ENCODE measurements at places on chromosomes 3 and 15.

DNA sequence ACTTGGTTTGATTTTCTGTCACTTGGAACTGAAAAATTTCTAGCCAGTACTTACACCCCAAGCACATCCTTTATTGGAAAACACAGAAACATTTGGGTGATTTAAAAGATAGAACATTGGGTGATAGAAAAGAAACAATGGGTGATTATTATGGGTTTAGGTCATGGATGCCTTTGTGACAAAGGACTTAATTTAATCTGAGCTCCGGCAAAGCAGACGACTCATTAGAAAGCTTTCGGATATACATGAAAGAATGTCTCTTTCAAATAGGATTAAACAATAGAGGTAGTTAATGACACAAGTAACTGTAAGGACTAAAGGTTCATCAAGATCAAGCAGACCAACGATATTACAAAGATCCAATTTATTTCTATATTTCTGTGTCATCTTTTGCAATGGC, 37.3 kb upstream of the CNTN4 start:
- H3K27me3 ChIP-seq, result no peaks in the 10 kb centered on the region
- H3K4me1 ChIP-seq, result no peaks in the 10 kb centered on the region
- no peak overlapping the region for H3K4me3 ChIP-seq
- no peaks in the 10 kb centered on the region for H3K36me3 ChIP-seq

DNA sequence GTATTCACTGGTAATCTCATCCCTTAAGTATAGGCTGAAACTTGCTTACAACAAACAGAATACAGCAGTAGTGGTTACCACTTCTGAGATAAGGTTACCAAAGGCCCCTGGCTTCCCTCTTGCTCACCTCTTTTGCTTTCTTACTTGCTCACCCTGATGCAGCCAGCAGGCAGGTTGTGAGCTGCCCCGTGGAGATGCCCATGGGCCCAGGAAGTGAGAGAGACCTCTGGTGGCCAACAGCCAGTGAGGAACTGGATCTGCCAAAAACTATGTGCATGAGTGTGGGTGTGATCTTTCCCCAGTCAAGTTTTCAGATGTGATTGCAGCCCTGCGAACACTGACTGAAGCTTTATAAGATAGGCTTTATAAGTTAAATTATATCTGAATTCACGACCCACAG, 48.7 kb downstream of the NMNAT3 start:
- no peak overlapping the region for H3K27ac ChIP-seq
- DNase-seq, result no peak
- H3K27me3 ChIP-seq, result no peaks in the 10 kb centered on the region
- H3K4me3 ChIP-seq, result no peak overlapping the region

DNA sequence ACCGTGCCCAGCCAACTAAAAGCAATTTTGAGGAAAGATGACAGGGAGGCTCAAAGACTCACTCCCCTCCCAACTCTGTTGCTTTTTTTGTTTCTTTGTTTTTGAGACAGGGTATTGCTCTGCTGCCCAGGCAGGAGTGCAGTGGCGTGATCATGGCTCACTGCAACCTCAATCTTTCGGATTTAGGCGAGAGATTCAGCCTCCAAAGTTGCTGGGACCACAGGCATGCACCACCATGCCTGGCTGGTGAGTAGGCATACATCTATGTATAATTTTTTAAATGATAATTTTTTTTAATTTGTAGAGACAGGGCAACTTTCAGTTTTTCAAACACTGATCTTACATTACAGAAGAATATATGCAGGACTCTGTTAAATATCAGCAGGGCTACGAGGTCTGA, 15.8 kb upstream of the THUMPD3 start:
- no peak for DNase-seq
- no peaks in the 10 kb centered on the region for H3K4me1 ChIP-seq
- H3K4me3 ChIP-seq, result no peak overlapping the region
- H3K27ac ChIP-seq, result no peak overlapping the region

DNA sequence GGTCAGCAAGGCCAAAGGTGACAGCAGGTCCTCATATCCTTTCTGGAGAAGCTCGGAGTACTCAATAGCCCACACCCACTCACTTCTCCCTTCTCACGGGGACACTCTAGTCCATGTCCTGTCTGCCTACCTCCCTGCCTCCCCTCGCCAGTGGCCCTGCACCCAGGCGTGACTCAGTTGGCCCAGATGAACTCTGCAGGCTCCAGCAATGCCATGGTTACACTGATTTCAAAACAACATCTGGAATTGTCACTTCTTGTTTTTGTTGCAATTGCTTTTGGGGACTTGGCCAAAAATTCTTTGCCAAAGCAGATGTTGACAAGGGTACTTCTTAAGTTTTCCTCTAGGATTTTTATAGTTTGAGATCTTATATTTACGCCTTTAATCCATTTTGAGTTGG, 13.0 kb downstream of the IL16 start:
- H3K27me3 ChIP-seq, result no peaks in the 10 kb centered on the region
- DNase-seq, result no peak
- peak overlapping the region; percentile 34 for H3K27ac ChIP-seq

DNA sequence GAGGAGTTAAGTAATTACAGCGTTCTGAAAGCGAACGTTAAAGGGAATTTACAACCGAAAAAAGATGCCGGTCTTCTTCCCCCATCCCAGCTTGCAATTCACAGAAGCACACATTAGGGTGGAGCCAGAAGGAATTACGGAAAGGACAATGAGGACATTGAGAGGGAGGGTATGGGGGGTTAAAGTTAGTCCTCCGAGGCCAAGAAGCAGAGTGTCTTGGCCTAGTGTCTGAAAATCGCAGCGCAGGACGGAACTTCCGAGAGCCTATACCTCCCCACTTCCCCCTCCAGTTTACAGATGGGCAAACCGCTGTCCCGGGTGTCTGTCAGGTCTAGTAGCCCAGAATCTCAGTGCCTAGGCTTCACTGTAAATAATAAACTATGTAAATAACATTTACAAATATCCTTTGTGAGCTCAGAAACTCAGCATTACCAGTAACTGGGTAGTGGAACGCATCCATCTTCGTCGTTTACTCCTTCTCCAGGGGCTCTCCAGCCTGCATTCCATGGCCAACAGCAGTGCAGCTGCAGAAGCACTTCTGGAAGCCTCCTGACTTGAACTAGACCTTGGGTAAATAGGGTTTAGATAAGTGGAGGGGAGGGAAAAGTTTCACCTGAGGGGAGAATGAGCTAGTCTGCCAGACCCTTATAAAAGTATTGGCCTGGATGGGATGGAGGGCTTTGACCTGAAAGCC, 922 bp downstream of the ADPRH start:
- DNase-seq, result no peak
- peaks cover 7% of the 10 kb centered on the region for H3K36me3 ChIP-seq

DNA sequence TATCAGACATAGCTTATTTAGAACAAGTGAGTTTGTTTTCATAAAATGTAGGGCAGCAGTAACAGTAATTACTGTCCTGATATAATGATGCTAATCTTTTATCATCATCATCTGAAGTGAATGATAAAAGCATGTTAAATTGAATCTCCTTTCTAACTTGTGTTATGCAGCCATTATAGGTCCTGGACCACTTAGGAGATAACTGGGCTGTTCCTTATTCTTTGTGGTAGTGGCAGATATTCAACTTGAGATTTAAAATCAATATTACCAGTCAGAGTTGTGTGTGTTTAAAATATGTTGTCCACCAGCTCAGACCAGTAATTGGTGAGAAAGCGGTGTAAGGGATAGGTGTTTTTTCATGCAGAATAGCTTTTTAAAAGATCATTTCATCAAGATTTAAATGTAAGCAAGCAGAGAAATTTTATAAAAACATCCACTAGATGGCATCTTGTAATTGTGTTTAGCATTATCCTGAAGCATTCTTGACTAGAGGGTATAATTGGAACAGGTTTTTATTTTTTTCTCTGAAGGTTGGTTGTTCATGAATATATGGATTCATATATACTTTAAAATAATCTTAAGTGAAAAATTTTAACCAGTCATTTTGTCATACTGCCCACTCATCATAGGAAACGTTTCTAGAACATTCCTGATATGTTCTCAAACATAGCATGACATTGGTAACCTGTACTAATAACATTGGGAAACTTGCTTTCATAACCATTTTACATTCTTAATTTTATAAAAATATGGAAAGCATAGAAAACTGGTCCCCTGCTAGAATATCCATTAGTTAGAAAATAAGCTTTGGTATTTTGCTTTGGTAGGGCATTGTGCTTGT, 153.9 kb downstream of the BBX start:
- H3K4me3 ChIP-seq, result no peak overlapping the region
- no peak overlapping the region for H3K27ac ChIP-seq
- no peaks in the 10 kb centered on the region for H3K27me3 ChIP-seq

All from esophagus muscularis mucosa (tissue), 4 donors.